Activated B cell treated with CpG ODN at 0.5 μM for 24 hours (primary cell): ENCODE measurements at places on chromosomes 3 and 15.

DNA sequence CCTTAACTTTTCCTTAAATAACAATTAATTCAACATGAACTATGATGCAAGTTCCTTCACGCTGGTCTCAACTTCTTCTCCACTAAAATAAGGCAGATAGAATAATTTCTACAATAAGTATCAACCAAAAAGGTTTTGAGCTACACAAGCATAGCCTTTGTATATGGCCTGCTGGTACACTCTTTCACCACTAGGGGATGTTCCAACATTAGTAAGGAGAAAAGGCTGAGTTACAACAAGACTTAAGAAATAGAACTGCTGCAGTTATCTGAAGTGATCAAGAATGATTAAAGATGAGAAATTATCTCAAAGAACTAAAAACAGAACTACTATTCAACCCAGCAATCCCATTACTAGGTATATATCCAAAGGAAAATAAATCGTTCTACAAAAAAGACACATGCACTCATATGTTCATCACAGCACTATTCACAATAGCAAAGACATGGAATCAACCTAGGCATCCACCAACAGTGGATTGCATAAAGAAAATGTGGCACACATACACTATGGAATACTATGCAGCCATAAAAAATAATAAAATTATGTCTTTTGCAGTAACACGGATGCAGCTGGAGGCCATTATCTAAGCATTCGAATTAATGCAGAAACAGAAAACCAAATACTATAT is 14.4 kb downstream of the ATP13A3 start:
- DNase-seq = no peak

GRCh38 chr3:30475038-30475808 is 131.2 kb upstream of the TGFBR2 start:
- no peak for DNase-seq

DNA sequence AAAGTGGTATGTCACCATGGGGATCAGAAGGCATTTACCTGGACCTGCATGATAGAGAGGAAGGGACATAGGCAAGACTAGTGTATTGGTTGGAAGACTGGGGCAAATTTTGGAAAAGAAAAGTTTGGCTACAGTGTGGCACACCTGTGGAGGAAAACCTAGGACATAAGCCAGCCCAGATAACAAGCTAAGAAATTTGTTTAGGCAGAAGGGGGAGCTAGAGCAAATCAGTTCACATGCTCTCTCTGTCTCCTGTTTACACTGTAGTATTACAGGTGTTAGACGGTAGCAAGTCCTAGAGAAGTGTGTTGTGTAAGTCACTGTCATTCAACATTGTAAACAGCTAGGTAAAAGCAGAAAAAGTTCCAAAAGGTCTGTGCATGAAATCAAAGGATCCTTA is 11.9 kb upstream of the ALDH1A2 start:
- no peak for DNase-seq

- DNase-seq = no peak
These were observed 31.5 kb upstream of the FAM107A start for GRCh38 chr3:58608648-58609047.

- DNase-seq = no peak
These were observed 35.2 kb downstream of the CPN2 start for GRCh38 chr3:194315965-194316361.

GRCh38 chr15:38662033-38662802 is 97.6 kb upstream of the RASGRP1 start:
- DNase-seq = no peak

GRCh38 chr3:71758091-71758490 is 4.4 kb downstream of the GPR27 start:
- no peak for DNase-seq
